Epithelial cell of proximal tubule (primary cell): ENCODE measurements at places on chromosomes 12 and 14. TPM values are rescaled to one million over a fixed set of nuclear protein-coding genes. Genes with fewer than 3 reads are reported as not detected.
A peak's percentile ranks its signal among the peaks of the same experiment; 100 is the strongest.

GRCh38 chr12:8849876-8850275 lies 27.5 kb downstream of the A2ML1 start:
- DNase-seq: no peak

- no peak for DNase-seq
Measured at GRCh38 chr12:51195841-51196240, 22.0 kb downstream of the POU6F1 start.

Gene FOXN4
- total RNA-seq: not detected in 2 replicates

- no peak for DNase-seq
Measured at GRCh38 chr12:48693572-48693971, 11.5 kb upstream of the KANSL2 start.

DNA sequence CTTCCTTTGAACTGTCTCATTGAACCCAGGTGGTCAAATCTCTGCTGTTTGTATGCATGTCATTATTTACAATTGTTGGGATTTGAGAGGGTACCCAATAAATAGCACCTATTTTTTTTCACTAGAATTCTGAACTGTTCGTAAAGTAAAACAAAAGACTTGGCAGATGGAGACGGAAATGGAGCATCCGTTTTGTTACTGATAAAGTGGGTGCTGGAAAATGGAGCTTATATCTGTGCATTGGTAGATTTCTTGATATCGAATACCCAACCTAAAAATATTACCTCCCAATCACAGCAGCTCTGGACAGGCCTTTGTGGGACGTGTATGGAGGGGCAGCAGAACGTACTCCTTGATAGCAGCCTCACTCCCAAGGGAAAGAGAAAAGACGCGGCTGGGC lies 224.4 kb downstream of the C12orf75 start:
- no peak for DNase-seq

GRCh38 chr12:25682421-25682820 lies 129.3 kb upstream of the LMNTD1 start:
- DNase-seq: no peak

Gene KRT82
- not detected in 2 replicates for total RNA-seq

DNA sequence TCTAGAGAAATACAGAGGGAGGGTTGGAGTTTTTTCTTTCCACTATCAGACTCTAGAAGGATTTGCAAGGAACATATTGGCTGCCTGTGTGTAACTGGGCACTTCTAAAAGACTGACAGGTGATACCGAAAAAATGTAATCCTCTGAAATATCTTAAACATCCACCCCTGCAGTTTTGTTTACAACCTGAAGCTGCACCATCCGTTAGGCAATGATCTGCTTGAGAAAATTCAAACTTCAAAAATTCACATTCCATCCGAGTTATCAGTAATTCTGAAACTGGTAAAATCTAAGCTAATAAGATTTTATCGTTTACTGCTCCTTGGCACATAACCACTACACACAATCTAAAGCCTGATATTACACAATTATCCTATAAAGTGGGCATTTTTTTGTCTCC lies 528.6 kb downstream of the FUT8 start:
- DNase-seq: no peak

- no peak for DNase-seq
Measured at GRCh38 chr12:42588524-42589464, 752 bp downstream of the PRICKLE1 start.

DNA sequence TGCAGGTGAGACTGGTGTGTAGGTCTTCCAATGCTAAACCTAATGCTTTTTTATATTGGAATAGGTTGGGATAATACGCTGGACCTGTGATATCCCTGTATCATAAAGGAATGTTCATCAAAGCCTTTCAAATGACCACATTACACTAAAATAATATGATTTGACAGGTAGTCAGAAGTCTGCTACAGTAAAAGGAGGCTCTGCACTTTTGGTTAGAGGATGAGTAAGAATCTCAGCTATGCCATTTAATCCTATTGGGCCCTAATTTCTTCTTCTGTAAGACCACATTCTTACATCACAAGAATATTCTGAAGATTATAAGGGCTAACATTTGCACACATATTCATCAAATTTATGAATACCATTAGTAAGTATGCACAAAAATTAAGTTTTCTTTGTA lies 250.5 kb upstream of the FLRT2 start:
- no peak for DNase-seq

DNA sequence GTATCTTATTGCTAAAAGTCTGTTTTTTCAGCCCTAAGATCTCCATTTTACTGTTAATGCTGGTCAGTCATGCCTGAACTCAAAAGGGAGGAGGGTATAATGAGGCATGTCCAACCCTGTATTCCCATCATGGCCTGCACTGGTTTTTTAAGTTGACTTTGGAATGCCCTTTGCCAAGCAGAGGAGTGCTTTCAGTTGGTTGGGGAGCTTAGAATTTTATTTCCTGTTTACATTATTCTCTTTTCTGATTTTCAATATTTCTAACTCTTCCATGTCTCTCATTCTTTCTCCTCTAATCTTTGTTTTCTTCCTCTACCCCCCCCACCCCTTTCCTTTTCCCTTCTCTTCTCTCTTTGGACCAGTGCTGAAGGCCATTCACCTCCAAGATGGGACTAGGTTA lies 4.9 kb upstream of the DHRS2 start:
- DNase-seq: no peak

Gene AICDA
- total RNA-seq: not detected in 2 replicates

GRCh38 chr12:7344833-7345606 lies 41.1 kb downstream of the ACSM4 start:
- DNase-seq: no peak

- no peak for DNase-seq
Measured at GRCh38 chr14:91009501-91010152, 50.8 kb downstream of the RPS6KA5 start.

DNA sequence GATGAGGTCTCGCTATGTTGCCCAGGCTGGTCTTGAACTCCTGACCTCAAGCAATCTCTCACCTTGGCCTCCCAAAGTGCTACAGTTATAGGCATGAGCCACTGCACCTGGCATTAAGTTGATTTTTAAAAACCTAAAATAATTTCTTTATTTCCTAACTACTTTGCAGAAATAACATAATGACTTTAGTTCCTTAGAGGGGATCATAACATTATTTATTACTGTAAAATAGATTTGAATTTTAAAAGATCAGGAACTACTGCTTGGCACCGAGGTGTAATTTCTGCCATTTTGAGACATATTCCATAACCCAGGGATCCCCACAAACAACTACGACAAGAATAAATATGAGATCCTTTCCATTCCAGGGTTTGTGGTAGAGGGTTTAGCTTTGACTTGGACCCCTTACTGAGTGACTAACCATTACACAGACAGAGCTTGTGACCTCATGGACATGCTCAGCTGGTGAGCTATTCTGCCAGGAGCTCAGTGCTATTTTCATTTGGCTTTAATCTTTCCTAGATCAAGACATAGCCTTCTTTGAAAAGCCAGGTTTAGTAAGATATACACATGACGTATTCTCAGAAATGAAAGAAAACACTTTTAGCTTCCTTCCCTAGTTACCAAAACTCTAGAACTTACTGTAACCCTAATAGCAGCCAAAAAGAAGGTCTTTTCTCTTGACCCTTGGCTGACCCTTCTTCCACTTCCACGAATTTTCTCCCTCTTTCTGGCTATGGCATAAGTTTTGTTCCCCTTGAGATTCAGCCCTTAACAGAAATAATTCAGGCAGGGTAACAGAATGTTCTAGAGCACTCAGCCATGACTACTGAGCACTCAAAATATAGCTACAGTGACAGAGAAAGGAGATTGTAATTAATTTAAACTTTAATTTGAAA lies 75.1 kb upstream of the NUDT4 start:
- peak; percentile 86 for DNase-seq

DNA sequence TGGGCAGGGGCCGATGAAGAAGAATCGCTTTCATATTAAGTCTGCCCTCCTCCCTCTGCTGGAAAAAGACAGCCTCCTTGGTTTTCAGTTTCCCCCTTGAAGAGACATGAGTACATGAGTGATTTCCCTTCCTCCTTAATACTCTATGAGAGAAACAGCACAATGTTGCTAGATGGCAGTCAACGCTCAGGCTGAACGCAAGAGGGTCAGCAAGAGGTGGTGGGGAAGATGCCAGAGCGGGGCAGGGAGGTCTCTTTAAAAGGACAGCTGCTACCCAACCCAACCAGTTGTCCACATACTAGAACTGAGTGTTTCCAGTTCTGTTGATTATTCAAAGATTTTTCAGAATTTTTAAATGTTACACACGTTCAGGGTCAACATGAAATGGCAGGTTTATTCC lies 22.8 kb downstream of the CRACR2A start:
- no peak for DNase-seq

Gene WNT5B
- 6.6 and 51.0 TPM in 2 replicates for total RNA-seq
